ENCODE measurements at places on chromosomes 3 and 15. TPM values are rescaled to one million over a fixed set of nuclear protein-coding genes. Genes with fewer than 3 reads are reported as not detected.

Gene FEZF2
- not detected for total RNA-seq

Gene ERICH6
- total RNA-seq = not detected

Gene ARHGEF3
- total RNA-seq = 49.9 TPM

Gene CFAP92
- total RNA-seq = 0.70 TPM

Gene HYAL1
- 6.3 TPM for total RNA-seq

Gene HACL1
- 21.1 TPM for total RNA-seq

Gene MORC1
- total RNA-seq = 0.35 TPM

Gene TEX55
- total RNA-seq = not detected

Gene TLR9
- not detected for total RNA-seq

Gene SPSB4
- 10.9 TPM for total RNA-seq

Gene DCLK3
- 0.47 TPM for total RNA-seq

Gene ISLR2
- total RNA-seq = 2.2 TPM

Gene CFAP44
- total RNA-seq = 9.3 TPM

Gene C3orf22
- 0.12 TPM for total RNA-seq

Gene SMCO1
- 3.5 TPM for total RNA-seq

Measured in metanephros (tissue), 2 donors.